ENCODE measurements at places on chromosomes 6 and 20.

DNA sequence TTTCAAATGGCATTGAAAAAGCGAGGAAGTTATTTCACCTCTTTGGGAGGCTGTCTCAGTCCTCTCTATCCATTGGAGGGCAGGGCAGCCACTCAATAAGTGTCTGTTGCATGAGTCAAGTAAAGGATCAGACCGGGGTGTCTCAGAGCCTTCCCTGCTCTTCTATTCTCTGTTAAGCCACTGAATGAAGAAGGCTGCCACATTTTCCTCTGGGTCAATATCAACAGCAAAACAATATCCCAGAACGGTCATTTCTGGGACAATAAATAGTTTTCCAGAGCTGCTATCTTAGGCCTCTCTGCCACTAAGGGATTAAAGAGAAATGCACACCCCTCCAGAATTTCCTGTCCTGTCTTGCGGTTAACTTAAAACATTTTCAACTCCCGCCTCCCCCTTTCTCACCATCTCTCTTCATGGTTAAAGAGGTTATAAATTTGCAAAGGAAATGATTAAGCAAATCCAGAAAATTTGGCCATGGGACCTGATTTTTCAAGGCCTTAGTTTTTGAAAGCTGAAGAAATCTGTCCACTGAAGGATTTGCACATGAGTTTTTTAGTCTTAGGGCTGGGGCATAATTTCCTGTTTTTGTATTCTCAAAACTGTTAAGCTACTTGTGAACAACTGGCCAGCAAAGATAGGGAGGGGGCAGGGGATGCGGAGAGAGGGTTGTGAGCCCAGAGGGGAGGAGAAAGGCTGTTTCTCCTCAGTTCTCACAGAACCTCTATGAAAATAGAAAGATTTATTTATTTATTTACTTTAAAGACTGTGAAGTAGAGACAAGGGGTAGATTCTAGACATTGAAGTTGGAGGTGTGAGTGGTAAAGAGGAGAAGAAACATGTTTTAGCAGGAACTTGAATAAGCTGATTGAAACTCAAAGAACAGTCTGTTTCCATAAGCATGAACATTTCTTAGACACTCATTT is 135.7 kb downstream of the BCAS1 start:
- no peak for DNase-seq

DNA sequence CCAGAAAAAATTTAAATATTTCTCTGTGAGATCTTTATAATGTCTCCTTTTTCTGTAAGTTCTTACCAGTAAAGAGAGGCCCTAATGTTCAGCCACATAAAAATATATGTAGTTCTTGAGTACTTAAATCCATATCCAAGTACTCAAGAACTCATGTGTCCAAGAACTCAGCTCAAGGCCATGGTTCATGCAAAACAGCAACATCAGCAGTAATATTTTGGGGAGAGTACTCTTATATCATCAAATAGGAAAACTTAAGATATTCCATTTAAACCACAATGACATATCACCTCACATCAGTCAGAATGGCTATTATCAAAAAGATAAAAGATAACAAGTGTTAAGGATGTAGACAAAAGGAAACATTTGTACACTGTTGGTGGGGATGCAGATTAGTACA is 3.4 kb upstream of the HLA-DQB1 start:
- no peak for DNase-seq

DNA sequence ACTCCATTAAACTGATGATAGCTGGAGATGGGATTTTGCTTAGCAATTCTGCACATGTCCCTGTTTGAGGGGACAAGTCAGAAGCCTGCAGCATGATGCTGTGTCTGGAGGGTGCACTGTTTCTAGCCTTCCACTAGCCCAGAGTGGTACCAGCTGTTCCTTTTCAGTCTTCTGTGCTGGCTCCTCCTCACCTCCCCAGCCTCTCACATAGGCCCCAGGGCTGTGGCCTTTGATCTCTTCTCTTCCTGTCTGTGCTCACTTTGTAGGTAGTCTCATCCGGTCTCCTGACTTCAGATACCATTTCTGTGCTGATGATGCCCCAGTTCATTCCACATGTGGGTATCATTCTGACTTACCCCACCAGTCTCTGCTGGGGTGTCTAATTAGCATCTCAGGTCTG is 126.3 kb downstream of the HIVEP1 start:
- no peak for DNase-seq

- no peak for DNase-seq
Measured at GRCh38 chr6:148493424-148493823, 150.8 kb downstream of the SASH1 start.

DNA sequence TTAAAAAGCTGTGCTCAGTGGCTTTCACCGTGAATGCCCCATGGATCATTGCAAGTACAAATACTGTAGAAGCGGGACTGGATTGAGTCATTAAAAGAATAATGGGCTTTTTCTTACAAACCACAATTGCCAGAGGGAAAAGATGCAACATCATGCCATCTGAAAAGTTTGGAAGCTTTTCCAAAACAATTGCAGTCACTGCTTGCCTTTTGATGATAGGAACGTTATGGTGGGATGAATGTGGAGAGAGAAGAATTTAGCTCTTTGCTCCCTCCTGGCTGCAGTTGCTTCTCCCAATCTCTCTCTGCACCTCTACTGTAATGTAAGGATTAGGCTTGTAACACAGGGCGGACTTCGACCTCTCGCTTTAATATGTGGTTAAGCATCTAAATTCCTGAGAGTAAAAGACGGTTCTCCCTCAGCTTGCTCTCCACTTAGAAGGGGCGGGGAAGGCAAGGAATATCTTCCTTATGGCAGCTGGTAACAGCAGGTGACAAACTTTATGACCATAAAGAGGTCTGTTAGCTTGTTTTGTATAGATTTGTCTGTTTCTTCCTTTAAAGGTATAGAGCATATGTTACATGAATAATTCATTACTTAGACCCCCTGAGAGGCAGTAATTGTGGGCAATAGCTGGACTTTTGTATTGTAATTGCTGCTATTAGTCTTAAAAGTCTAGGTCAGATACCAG is 376.1 kb downstream of the UTRN start:
- DNase-seq: no peak

DNA sequence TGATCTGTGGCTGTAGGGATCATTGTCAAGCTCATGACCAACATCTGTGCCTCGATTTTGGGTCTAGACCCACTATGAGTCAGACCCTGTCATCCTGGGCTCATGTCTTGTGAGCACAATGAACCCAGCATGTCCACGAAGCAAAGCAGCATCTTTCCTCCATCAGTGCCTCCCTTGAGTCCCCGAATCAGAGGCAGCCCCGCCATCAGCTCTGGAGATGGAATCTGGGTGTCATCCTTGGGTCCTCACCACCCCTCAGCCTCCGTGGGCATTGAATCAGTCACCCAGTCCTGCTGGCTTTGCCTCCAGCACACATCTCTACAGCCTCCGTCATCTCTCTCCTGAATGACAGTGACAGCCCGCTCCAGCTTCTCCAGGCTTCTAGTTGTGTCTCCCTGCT is 56.9 kb downstream of the CHMP4B start:
- no peak for DNase-seq

GRCh38 chr6:3356056-3356823 is 97.5 kb downstream of the PSMG4 start:
- DNase-seq: peak; percentile 15

DNA sequence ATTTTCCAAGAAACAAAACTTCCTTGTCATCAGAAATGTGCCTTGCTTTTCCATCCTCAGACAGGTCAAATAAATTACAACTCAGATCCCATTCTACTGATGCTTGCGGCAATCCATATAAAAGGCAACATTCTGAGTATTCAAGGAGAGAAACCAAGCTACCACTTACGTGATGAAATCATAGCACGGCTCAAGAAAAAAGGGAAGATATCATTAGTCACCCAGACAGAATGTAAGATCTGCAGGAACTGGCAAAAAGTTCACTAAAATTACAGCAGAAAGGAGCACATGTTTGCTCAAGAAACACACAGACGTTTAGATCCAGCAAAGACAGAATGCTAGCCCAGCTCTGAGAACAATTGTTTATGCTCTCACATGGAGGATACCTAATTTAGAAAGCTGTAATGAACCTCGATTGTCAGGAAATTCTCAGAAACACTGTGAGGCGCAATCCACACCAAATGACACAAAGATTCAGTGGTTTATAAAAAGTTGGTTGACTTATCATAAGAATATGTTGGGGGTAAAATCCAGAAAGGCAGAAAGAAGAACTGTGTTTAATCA is 304.2 kb downstream of the ADGRG6 start:
- no peak for DNase-seq

GRCh38 chr6:12729467-12729866 is 12.9 kb downstream of the PHACTR1 start:
- DNase-seq: no peak

- DNase-seq: peak; percentile 35
Measured at GRCh38 chr20:43404878-43405277, 52.8 kb upstream of the SRSF6 start.

- no peak for DNase-seq
Measured at GRCh38 chr6:147664092-147664491, 155.6 kb downstream of the SAMD5 start.

- no peak for DNase-seq
Measured at GRCh38 chr20:45306431-45306982, at the start of gene RBPJL. TSS of gene RBPJL (plus strand) at chr20:45306840. CDS start at chr20:45306923, 83 bp downstream.
